ENCODE measurements at places on chromosomes 12 and 14.

- DNase-seq = no peak
Measured at GRCh38 chr12:905261-906031, 44.0 kb downstream of the RAD52 start.

GRCh38 chr12:34346372-34347034 lies 324.2 kb downstream of the ALG10 start:
- DNase-seq = no peak

DNA sequence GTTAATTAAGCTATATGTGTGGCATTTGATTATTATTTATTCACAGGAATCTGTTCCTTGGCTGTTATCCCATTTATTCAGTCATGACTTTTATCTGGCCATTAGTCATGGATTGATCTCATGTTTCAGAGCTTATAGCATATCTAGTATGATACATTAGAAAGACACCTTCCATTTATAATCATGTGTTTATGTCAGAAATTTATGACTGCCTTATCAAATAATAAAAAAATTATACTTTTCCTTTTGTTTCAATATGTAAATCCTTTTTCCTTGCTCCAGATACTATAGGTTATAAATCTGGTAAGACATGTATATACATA lies 248.0 kb upstream of the PDE3A start:
- no peak for DNase-seq

DNA sequence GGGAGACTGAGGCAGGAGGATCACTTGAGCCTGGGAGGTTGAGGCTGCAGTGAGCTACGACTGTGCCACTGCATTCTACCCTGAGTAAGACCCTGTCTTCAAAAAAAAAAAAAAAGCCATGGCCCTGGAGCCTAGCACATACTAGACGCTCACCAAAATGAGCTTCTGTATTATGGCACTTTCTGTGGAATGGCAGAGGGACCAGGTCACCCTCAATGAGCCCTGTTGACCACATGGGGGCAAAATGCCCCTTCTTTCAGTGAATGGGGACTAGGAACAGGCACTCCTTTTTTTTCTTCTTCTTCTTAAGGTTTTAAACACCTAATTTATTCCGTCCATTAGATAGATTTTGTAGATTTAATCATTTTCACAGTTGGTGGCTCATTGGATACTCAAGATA lies 50.5 kb downstream of the FAM222A start:
- DNase-seq = no peak

DNA sequence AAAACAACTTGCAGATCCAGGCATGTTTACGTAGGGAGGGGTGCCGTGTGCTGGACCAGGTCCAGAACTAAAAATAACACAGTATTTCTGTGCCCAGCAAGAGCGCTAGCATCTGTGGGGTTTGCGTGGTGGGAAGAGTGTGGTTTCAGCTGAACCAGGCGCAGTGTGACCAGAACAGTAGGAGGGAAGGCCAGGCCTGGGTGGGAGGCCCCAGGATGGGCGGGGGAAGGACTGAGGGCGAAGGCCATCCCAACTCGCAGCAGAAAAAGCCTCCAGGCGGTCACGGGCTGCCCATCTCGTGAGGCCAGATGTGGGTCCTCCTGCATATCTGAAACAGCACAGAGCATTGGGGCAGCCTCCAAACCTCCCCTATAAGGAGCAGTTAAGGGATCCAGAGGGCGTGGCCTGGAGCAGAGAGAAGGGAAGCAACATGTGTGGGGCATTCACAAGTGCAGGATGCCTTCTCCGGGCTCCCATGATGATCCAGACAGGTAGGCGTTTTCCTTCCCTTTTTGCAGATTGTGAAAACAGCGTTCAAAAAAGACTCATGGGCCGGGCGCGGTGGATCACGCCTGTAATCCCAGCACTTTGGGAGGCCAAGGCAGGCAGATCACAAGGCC lies 17.8 kb upstream of the CD9 start:
- DNase-seq = no peak

DNA sequence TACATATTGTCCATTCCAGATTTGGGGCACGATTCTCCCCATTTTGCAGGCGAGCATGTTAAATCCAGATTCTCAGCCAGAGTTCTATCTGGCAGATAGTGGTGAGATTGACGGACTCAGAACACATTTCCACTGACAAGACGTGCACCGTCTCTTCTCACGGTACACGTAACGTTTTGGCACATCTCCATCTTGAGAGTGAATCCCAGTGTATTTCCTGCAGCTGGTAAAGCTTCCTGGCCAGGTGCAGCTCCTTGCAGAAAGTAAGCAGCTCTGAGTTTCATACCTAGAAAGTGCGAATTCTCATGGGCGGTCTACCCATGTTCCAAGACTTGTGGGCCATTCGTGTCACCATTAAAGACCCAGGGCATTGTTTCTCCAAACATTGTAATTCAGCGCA lies 102.6 kb downstream of the TSPAN9 start:
- no peak for DNase-seq

DNA sequence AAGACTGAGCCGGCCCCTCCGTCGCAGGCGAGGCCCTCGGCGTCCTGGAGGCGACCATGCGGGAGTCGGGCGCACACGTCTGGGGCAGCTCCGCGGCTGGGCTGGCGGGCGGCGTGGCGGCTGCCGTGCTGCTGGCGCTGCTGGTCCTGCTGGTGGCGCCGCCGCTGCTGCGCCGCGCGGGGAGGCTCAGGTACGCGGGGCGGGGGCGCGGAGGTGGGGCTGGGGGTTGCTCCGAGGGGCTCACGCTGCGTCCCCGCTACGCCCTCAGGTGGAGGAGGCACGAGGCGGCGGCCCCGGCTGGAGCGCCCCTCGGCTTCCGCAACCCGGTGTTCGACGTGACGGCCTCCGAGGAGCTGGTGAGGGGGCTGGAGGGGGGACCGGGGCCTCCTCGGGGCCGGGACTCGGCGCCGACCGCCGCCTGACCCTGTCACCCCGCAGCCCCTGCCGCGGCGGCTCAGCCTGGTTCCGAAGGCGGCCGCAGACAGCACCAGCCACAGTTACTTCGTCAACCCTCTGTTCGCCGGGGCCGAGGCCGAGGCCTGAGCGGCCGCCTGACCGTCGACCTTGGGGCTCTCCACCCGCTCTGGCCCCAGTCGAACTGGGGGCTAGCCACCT lies 7.8 kb downstream of the AMN start:
- no peak for DNase-seq

- no peak for DNase-seq
Measured at GRCh38 chr12:48388460-48388859, 37.7 kb upstream of the ZNF641 start.

DNA sequence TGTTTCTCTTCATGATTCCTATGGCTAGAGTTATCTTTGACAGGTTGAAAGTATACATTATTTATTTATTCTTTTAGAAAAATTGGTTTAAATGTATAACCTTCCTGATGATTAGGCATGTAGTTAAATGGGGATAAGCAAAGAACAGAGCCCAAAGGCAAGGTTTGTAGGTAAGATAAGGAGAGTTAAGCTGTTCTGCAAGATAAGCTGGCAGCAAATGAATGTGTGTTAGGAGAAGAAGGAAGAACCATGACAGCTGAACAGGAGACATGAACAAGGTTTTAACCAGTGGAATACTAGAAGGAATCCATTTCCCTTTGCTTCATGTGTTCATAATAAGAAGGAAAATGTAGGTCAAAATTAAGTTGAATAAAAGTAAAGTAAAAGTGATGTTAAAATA lies 1330.1 kb upstream of the USP15 start:
- DNase-seq = no peak

DNA sequence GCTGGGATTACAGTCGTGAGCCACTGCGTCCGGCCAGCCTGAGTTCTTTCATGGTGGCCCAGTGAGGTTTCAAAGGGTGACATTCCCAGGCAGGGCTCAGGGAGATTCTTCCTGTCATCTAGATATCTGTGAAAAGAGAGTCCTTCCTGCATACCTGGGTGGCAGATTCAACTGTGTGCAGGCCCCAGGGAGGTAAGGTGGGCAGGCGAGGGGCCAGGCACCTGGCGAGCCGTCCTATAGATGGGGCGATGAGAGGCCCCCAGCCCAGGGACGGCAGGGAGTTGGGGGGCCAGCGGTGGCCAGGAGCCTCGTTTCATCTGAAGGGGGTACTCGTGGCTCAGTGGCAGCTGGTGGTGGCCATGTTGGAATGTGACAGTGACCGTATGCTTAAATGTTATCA lies 7.1 kb upstream of the EP400 start:
- no peak for DNase-seq

- DNase-seq = no peak
Measured at GRCh38 chr12:95319694-95320331, 102.2 kb downstream of the VEZT start.

DNA sequence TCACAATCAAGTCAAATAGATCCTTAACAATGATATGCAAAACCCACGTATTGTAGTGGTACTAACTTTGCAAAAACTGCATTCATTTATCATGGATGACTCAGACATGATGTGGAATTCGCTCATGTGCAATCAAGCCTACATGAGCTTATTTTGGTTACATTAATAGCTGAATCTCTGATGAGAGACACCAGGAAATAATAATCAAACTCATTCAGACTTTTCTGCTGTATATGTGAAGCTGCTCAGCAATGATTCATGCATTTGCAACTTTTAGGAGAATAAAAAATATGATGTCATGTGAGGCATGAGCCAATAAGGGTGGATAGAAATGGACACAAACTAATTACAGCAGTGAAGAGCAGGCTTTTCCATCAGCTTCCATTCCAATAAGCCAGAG lies 1075.8 kb upstream of the TMEM132C start:
- DNase-seq = no peak

- no peak for DNase-seq
Measured at GRCh38 chr14:68145036-68145435, 325.5 kb downstream of the RAD51B start.

DNA sequence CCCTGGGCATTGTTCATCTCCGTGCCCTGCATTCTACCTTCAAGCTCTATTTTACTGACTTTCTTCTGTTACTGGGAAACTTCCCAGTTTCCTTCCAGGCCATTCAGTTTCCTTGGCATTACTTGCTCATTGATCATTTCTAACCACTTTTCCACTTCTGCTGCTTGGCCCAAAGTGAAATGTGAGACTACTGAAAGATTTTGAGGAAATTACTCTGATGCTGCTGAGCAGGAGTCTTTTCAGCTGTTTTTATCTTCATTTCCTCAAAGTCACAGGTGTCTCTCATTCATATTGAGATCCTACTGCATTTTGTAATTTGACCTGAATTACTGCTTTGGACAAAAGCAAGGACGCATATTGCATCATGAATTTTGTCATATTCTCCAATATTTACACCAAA lies 26.4 kb upstream of the DBX2 start:
- DNase-seq = no peak

DNA sequence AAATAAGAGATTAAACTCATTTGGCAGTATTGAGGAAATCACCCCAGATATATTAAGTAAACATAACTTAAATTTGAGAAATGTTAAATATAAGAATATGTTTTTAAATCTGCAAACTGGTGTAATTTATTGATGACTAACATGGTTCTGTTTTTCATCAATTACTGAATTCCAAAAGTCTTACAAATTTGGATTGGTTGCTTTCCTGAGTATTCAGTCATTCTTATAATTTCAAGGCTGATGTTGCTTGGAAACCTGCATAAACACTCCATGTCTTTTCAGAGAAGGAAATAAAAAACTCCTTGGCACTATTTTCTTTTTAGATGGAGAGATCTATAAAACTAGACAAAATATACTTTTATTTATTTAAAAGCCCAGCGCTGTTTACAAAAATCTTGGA lies 71.7 kb downstream of the NOVA1 start:
- no peak for DNase-seq

- no peak for DNase-seq
Measured at GRCh38 chr12:39946361-39947280, 159.3 kb downstream of the SLC2A13 start.

GRCh38 chr12:108119126-108119973 lies 9.7 kb upstream of the WSCD2 start:
- DNase-seq = no peak

GRCh38 chr14:65476273-65476941 lies 63.9 kb downstream of the FUT8 start:
- no peak for DNase-seq

- no peak for DNase-seq
Measured at GRCh38 chr14:56379956-56380355, 199.6 kb upstream of the TMEM260 start.

GRCh38 chr14:93059917-93060545 lies 55.7 kb downstream of the ITPK1 start:
- no peak for DNase-seq

GRCh38 chr12:89733579-89734201 lies 25.1 kb upstream of the ATP2B1 start:
- DNase-seq = no peak

GRCh38 chr12:50403001-50403440 lies 2.3 kb downstream of the LARP4 start:
- DNase-seq = no peak

DNA sequence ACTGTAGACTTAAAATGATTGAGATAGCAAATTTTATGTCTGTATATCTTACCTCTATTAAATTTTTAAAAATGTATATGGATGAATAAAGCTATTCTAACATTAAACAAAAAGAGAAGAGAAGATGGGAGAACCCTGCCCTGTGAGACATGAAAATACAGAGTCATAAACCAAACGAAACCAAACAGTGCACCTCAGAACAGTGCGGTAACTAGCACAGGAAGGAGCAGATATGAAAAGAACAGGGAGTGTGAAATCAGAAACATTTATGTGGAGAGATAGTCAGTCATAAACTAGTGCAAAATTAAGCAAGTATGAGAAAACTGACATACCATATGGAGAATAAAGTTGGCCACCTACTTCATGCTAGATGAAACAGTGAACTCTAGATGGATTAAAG lies 135.1 kb downstream of the ERC1 start:
- DNase-seq = no peak

- no peak for DNase-seq
Measured at GRCh38 chr14:69324341-69324931, 64.5 kb downstream of the GALNT16 start.

GRCh38 chr12:74689071-74689655 lies 151.5 kb downstream of the ATXN7L3B start:
- DNase-seq = no peak

- DNase-seq = no peak
Measured at GRCh38 chr12:58961166-58961565, 40.9 kb upstream of the LRIG3 start.

Measured in activated CD8-positive, alpha-beta memory T cell treated with anti-CD3 and anti-CD28 coated beads for 4 hours (primary cell).